ENCODE measurements at places on chromosomes 5 and 9.

- DNase-seq = peak; percentile 3
Observed at GRCh38 chr9:135662758-135663450, at the start of gene LCN9. Gene LCN9, plus strand, starts transcription at chr9:135663309. Its CDS starts 13 bp downstream, at chr9:135663322.

DNA sequence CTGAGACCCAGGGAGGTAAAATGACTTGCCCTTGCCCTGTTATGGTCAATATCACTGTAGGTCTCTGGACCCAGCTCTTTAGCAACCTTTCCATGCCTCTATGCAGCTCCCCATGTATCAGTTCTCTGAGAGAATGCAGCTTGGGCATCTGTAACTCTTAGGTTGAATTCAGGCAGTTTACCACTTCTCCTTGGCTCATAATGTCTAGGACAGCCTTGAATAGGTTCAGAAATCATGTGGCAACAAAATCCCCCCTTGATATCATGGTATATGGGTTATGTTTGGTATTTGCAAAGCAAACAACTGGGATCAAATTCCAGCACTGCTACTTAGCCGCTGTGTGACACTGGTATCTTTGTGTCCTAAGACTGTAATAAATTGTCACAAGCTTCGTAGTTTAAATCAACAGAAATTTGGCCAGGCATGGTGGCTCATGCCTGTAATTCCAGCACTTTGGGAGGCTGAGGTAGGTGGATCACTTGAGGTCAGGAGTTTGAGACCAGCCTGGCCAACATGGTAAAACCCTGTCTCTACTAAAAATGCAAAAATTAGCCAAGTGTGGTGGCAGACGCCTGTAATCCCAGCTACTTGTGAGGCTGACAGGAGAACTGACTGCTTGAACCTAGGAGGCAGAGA is 10.7 kb upstream of the SUB1 start:
- no peak for DNase-seq

- DNase-seq = no peak
Observed at GRCh38 chr5:115435778-115436712, 108.5 kb downstream of the FEM1C start.

DNA sequence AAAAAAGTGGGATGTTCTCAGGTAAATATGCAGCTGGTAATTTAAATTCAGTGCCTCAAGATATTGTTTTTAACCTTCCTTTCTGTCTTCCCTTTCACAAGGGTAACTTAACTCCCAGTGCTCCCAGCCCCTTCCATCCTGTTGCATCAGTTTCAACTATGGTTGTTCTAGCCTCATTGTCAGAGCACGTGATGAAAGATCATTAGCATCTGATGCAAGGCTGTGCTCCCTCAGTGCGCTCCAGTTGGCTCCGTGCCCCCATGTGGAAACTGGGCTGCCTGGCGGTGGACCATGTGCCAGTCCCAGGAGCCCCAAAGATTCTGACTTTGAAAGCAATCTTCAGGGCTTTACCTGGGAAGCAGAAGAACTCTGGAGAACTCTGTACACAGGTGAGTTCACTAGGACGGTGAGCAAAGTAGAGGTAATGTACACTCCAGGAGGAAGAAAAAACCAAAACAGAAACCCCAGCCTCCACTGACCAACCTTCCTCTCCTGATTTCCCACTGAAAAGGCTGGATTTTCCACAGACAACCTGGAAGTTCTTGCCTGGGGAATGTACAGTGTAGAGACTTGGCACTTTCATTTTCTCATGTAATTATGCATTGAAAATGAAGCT is 96.9 kb downstream of the SLC1A3 start:
- no peak for DNase-seq

GRCh38 chr5:108266242-108266641 is 115.7 kb downstream of the FBXL17 start:
- no peak for DNase-seq

- DNase-seq = peak; percentile 81
Observed at GRCh38 chr5:71782771-71783770, 64.0 kb downstream of the CARTPT start.

GRCh38 chr9:94985649-94986048 is 259.1 kb downstream of the AOPEP start:
- no peak for DNase-seq

DNA sequence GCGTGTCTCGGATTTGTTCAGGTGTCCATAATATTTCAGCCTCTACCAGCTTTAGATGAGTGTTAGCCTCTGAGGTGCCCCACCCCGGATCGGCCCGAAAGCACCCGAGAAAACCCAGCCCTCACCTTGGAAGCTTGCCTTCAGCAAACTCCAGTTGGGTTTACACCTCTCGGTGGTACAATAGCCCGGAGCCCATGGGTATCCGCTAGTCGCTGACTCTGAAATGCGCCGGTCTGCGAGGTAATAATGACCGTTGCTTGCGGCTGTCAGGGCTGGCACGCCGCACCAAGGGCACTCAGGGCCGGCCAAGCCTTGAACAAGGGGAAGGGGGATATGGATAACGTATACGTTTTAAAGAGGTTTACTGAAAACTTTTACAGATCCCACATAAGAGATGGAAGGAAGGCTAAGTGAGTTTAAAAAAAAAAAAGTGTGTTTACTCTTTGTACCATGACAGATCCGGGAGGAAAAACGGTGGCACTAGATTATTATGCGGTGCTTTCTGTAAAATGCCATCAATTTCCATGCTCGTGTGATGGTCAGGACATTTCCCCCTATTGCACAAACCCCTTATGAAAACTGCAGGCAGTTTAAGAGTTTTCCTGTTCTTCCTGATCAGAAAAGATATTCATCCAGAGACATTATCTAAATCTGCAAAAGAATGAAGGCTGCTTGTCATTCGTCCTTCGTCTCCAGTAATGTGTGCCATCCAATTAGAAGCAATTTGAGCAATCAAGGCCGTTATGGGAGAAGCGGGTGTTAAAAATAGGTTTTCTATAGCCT is 124.2 kb downstream of the TMEM161B start:
- DNase-seq = no peak

DNA sequence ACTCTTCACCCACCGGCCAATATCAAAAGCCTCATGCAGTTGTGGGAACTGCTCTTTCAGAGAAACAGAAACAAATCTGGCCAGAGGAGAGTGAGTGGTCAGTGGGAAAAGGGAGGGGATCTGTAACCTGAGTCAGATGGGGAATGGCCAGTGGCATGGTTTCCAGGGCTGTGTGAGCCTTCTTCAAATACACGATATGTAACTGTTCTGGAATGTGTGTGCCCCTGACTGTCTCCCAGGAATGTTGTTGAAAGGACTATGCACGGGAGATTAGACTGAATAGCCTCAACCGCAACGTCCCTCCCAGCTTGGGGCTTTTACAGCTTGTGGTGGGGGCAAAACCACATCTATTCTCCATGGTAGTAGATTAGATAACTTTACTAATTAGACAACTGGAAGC is 60.8 kb downstream of the SH3TC2 start:
- DNase-seq = peak; percentile 88

DNA sequence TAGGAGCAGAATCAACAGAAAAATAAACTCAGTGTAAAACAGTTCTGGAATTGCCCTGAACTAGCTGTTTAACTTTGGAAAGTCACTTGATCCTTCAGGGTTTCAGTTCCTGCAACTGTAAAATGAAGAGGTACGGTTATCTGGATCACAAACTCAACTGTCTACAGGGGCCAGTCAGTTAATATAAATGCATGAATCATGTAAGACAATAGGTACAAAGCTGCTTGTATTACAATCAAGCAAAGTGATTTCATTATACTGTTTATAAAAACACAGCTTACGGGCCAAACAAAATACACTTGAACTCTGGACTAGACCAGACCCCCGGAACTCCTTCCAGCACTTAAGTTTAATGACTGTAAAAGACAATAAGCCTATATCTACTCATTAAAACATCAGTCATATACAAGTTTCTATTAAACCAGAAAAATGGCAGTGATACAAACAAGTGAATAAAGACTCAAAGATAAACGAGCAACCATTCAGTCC is 73.0 kb downstream of the MRPS27 start:
- DNase-seq = no peak

DNA sequence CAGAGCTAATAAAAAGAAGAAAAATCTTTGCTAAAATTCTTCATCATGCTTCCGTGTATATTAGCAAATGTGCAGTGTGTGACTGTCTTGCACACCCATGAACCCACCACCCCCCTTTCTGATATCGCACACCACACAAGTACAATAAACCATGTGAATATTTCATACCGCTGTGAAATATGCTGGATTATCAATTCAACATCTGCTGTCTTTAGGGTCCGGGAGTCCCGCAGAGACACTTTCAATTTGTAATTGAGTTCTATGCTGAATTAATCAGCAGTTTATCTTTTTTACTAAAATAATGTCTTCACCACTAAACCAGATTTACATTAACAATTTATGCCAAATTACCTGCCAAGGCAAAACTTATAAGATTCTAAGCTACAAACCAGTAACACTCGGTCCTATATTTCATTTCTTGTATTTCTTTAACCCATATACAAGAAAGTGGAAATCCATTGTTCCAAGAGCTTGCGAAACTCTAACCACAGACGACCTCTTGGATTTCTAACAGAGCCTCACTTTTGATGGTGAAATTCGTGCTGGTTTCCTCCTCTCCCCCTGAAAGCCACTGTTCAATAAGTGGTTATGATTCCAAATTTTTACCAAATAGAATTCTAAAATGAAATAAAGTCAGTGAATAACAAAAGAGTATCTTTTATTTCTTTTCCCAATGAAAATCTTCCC is 44.2 kb downstream of the PSMB7 start:
- DNase-seq = no peak

DNA sequence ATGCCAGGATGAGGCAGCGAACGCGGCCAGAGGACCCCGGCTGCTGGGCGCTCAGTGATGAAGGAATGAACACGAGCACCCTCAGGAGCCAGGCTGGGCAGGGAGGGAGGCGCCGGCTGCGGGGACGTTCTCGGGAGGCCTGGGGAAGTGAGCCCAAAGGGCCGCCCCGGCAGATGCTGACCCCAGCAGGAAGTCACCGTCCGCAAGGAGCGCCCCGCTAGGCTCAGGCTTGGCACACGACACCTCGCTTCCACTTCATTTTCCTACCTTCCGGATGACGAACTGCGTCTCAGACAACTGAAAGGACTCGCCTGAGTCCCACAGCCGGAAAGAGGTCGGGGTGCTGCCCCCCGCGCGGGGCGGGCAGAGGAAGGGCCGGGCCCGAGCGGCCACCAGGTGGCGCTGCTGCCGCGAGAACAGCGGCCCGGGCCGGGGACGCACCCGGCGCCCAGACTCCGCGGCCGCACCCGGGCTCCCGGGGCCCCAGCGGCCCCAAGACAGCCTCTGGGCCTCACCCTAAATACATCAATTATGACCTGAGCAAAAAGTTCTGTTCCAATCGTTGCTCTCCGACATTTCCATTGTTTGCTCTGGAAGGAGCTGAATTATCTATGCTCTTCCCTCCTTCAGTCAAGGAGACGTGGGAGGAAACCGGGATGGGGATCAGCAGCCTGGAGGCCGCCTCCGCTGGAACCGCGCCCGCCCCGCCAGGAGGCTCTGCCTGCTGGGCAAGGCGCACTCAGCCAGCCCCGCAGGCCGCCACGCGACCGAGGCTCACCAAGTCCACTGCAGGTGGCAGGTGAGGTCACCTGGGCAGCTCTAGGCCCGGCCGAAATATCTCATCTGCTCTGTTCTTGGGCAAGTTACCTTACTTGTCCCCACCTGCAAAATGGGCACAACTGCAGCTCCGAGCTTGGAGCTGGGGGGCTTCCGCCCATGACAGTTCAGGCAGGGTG is 107.0 kb downstream of the ZNF354C start:
- peak; percentile 93 for DNase-seq

- DNase-seq = peak; percentile 20
Observed at GRCh38 chr5:90940227-90940995, 381.8 kb downstream of the ADGRV1 start.

- no peak for DNase-seq
Observed at GRCh38 chr5:1312993-1313833, 18.3 kb upstream of the TERT start.

- DNase-seq = no peak
Observed at GRCh38 chr9:13035822-13036221, 243.7 kb downstream of the MPDZ start.

DNA sequence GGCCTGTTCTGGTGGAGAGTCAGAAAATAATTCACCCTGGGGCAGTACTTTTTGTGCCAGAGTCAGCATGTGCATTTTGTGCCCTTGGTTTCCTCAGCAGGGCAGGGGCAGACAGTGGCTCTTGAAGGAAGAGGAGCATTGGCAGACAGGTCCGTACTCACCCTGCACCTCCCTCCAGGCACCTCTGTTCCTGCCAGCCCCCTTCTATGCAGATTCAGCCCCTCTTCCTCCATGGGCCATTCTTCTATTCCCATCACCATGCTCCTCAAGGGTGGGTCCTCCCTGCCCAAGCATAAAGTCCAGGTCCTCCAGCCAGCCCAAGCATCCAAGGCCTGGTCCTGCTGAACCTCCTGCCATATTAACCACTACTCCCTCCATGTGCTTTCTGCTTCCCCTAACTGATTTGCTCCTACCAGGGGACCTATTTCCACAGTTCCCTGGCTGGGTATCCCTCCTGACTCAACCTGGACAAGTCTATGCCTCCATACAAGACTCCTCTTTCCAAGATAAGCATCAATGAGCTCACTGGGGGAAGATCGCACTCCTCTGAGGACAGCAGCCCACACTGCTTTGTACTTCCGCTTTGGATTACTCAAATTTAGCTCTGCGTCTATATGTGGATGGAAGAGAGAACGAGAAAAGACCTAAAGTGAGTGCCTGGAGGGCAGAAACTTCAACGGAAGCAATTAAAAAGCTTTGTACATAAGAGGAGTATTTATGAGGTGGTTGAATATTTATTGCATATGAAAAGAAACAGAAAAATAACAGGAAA is 9.3 kb upstream of the ACSL6 start:
- DNase-seq = no peak

DNA sequence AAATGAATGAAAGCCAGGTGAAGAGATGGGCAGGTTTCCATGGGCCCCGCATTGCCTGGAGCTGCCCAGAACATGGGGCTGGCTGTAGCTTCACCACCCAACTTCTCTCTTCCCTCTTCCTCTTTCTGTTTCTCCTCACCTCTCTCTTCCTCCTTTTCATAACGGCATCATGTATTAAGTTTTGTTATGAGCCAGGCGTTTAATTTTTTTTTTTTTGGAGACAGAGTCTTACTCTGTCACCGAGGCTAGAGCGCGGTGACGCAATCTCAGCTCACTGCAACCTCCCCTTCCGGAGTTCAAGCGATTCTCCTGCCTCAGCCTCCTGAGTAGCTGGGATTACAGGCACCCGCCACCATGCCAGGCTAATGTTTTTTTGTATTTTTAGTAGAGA is 13.0 kb upstream of the SPINK4 start:
- no peak for DNase-seq

- DNase-seq = no peak
Observed at GRCh38 chr9:126999315-127000068, 84.9 kb downstream of the RALGPS1 start.

DNA sequence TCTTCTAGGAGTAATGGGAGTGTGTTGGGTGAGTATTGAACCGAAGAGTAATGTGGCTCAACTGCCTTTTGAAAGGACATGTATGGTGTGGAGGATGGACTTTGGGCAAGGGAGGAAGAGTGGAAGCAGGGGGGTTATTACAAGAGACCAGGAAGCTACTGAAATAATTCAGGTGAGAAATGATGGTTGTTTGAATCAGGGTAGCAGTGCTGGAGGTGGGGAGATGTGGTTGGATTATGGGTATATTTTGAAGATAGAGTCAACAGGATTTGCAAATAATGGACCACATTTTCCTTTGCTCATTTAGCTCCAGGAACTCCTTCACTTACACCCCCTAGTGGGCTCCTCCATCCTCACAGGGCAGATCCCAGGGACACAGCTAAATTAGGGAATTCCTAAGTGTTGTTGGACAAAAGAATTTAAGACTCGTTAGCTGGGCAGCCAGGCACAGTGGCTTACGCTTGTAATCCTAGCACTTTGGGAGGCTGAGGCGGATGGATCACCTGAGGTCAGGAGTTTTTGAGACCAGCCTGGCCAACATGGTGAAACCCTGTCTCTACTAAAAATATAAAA is 1.2 kb upstream of the SLC4A9 start:
- peak; percentile 69 for DNase-seq

All from AG08396 (cell line).